ENCODE measurements at places on chromosomes 2 and 18.
A peak's percentile ranks its signal among the peaks of the same experiment; 100 is the strongest.

GRCh38 chr2:45691171-45691999 lies 39.9 kb downstream of the PRKCE start:
- DNase-seq: no peak

GRCh38 chr18:22170421-22171257 lies 1.2 kb downstream of the GATA6 start:
- peak; percentile 74 for DNase-seq

DNA sequence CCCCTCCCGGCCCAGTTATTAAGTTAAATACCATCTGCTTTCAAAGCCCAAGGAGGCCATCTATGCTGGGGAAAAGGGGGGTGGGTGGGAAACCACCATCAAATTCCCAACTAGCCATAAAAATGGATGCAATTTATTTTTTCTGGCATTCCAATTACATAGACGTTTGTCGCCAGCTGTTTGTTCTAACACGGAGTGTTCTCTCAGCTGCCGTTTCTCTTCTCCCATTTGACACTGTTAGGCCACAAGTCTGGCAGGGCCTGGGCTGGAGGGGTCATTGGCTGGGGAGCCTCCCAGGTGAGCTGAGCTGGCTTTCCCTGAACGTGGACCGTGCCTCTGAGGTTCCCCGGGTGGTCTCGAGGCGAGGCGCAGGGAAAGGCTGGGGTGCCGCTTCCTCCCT lies 16.6 kb downstream of the ATOH8 start:
- no peak for DNase-seq

DNA sequence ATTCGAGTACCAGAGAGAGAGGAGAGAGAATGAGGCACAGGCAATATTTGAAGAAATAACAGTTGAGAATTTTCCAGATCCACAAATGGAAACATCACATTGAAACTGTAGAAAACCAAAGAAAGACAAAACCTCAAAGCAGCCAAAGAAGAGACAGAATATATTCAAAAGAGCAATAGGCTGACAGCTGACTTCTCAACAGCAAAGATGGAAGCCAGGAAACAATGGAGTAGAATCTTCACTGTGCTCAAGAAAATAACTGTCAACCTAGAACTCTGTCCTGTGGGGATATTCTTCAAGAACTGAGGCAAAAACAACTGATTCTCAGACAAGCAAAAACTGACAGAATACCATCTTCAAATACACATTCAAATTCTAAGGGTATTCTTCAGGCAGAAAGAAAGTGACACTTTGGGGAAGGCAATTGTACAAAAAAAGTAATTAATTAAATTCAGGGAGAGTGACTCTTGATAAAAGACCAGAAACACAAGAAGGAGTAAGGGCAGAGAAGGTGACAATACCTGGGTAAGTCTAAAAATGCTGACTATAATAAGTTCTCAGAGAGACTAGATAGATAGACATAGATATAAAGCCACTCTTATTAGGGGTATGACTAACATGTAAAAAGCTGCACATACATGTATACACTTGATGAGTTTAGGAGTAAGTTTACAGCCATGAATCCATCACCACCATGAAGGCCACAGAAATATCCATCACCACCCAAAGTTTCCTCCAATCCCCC lies 25.6 kb downstream of the ANKMY1 start:
- peak; percentile 21 for DNase-seq

GRCh38 chr2:226600184-226600583 lies 199.4 kb downstream of the IRS1 start:
- DNase-seq: peak; percentile 64

DNA sequence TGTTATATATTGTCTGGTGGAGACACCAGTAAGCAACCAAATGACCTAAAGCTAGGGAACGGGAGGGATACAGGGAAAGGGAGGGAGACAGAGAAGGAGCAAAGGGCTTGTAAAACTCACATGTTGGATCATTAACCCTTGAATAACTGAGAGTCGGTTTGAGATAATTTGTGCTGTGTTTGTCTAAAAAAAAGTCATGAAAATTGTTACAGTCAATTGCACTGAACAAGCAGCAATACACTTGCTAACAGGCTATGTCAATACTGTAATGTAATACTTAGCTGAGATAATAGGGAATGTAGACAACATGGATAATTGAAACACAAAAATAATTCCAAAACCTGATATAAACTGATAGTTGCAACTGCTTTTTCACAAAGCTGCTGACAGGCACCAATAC lies 71.3 kb upstream of the ZNF521 start:
- no peak for DNase-seq

- no peak for DNase-seq
These were observed 97.4 kb downstream of the EIPR1 start for GRCh38 chr2:3280197-3280596.

DNA sequence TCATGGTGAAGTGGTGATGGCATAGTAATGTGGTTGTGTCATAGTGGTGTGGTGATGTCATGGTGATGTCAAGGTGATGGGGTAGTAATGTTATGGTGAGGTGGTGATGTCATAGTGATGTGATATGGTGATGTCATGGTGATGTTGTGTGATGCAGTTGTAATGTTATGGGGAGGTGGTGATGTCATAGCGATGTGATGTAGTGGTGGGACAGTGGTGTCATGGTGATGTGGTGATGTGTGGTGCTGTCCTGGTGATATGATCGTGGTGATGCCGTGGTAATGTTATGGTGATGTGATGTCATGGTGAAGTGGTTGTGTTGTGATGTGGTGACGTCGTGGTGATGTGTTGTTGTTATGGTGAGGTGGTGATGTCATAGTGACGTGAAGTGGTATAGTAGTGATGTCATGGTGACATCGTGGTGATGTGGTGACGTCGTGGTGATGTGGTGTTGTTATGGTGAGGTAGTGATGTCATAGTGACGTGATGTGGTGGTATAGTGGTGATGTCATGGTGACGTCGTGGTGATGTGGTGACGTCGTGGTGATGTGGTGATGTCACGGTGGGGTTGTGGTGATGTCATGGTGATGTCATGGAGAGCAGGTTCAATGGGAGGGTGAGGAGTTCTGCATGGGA lies 242.7 kb upstream of the MYT1L start:
- peak; percentile 2 for DNase-seq

GRCh38 chr2:20532634-20533437 lies 86.0 kb downstream of the RHOB start:
- DNase-seq: no peak

DNA sequence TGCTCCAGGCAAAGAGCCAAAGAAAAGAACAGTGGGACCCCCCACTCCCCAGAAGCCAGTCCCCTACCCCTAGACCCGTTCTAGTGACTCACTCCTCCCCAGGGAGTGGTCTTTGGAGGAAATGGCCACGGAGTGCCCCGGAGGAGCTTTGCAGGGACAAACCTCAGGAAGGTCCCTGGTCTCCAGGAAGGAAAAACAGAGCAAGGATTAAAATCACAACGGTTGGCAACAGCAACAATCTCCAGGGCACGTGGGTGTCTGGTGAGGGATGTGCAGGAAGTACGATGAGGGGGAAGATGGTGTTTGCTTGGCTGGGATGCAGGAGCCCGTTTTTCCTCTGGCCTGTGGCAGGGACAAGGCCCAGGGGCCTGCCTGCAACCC lies 135.0 kb downstream of the SMAD2 start:
- DNase-seq: no peak

- DNase-seq: no peak
These were observed 72.7 kb downstream of the SH3RF3 start for GRCh38 chr2:109201465-109202327.

GRCh38 chr2:235384624-235385023 lies 109.2 kb upstream of the AGAP1 start:
- no peak for DNase-seq

DNA sequence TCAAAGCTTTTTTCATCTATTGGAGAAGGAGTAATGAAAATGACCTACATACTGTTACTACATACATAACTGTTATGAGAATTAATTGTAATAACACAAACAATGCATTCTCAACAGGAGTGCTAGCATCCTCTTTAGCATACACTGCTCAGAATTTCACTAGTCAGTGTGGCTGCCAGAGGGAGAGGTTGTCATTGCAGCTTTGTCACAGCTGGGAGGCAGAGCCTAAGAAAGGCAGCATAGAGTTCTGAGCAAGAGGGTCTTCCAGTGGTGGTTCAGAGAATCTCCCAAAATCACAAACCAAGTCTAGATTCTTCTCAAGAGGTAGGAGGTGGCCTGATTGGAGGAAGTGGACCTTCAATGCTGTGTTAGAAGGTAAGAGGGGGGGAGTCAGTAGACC lies 286.7 kb upstream of the CYRIA start:
- DNase-seq: no peak

- DNase-seq: no peak
These were observed 26.9 kb upstream of the COL6A3 start for GRCh38 chr2:237440819-237441281.

- DNase-seq: no peak
These were observed 463.6 kb upstream of the CRIM1 start for GRCh38 chr2:35891936-35892335.

DNA sequence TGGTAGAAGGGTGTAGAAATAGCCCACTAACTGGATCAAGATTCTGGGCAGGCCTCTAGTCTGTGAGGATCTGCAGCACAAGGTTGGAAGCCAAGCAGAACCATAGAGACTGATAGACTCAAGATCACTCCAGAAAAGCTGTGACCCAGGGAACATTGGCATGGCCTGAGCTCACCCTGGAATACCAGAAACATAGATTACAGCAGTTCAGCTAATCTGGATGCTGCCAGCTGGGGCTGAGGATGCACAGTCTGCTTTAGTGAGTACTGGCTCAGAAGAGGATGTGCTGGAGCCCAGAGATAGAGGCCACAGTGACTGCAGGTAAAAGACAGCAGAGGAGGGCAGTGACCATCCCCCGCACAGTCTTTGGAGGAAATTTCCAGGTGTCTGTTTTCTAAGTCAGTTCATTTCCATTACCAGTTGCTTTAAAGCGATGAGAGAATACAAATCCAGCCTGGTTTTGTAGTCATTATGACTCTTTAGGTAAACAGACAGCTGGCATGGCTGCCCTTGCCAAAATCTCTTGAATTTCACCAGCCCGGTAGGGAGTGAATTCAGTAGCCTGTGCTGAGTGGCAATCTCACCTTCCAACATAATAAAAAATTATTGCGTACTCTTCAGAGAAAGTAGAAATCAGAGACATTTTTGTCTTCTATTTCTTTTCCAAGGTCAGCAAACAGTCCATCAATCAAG lies 119.2 kb downstream of the ANTXR1 start:
- no peak for DNase-seq

DNA sequence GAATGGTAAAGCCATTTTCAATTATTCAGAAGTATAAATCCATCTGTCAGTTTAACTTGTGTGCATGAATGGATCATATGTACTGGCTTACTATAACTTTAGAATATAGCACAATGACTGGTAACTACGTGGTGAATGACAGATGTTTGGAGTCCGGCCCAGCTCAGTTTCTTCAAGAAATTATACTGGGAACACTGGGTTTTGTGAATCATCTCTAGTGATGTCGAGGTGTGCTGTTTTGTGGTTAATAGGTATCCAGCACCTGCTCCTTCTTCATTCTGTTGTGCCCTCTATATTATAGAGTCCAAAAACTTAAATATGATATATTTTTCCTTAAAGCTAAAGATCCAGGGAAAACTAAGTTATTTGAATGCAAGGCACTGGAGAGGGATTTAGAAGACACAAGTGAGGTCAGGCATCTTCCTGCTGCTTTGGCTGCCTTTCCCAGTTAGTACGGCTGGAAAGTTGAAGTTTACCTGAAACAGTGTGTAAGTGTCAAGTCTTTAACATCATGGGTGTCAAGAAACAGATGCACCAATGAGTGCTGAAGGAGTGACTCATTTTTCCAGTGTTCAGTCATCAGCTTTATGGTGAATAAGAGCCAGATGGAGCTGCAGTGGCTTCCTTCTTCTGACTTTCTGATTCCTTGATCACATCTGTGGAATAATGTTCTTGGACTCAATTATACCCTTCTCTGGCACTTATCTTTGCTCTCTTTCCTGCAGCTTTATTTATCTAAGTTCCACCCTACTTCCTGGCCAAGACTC lies 1079.5 kb upstream of the CELF4 start:
- no peak for DNase-seq

GRCh38 chr2:120776649-120777048 lies 41.0 kb downstream of the GLI2 start:
- DNase-seq: no peak

DNA sequence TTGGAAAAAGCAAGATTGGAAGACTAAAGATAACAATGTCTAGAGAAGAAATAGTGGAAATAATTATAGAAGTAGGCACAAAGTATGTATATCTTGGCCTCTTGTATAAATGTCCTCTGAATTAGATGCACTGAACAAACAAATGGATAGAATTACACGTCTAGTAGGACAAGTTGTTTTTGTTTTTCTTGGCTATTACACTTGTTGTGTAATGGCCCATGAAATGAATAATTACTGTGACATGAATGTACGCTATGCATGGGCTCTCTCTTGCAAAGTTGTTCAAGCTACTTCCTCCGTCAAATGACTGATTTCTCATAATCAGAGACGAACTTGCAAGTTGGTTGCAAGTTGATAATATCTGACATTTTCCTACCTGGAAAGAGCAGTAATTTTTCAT lies 126.2 kb downstream of the PDE1A start:
- peak; percentile 74 for DNase-seq

DNA sequence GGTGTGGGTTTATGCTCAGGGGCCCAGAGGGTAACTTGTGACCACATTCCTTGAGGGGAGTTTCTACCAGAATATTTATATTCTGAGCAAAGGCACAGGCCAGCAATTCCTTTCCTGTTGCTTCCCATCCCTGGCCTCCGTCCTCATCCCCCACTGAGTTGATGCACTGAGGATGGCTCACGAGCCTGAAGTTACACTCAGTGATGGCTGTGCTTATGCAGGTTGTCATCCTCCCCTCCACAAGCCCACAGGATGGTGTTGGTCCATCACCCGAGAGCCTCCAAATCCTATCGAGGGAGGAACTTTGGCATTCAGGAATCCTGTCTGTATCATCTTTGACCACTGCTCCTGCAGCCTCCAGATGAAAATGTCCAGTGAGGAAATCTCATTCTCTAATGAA lies 28.4 kb upstream of the FHOD3 start:
- no peak for DNase-seq

GRCh38 chr2:118580651-118581050 lies 266.8 kb downstream of the EN1 start:
- no peak for DNase-seq

- DNase-seq: no peak
These were observed 6.9 kb upstream of the BCL2L11 start for GRCh38 chr2:111113838-111114237.

DNA sequence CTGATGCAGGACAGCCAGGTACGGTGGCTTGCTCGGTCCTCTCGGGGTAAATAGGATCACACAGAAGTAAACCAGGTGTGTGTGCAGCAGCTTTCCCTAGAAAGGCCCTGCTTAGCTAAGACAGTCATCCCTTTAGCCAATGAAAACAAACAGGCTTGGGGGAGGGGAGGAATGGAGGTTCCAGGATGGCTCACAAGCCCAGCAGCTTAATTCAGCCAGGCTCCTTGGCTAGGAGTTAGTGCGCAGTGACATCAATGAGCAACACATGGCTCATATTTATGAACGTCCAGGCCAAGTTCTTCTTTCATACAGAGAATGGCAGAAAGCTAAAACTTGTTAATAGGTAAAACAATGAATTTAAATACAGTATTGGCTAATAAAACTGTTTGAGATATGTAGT lies 10.2 kb downstream of the IAH1 start:
- no peak for DNase-seq

GRCh38 chr18:48996901-48997463 lies 46.2 kb upstream of the SMAD7 start:
- DNase-seq: peak; percentile 73

GRCh38 chr2:203327582-203327900 lies 653 bp upstream of the ABI2 start:
- DNase-seq: no peak
